AML-193 (cell line): ENCODE measurements at places on chromosomes 4 and X.

DNA sequence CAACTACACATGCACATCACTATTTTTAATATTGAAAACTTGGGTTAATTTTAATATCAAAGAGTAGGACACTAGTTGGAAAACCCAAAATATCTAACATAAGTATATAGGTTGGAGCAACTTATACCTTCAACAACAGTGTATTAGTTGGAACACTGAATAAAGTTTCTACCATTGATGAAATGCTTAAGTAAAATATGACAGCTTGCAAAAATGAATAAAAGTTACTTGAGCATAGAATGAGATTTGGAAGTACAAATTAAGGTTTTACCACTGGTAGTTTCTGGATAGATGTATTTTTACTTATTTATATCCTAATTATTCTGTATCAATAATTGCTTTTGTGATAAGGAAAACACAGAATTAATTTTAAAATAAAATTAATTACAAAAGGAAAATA lies 1079.6 kb downstream of the ADGRL3 start:
- DNase-seq, result no peak

DNA sequence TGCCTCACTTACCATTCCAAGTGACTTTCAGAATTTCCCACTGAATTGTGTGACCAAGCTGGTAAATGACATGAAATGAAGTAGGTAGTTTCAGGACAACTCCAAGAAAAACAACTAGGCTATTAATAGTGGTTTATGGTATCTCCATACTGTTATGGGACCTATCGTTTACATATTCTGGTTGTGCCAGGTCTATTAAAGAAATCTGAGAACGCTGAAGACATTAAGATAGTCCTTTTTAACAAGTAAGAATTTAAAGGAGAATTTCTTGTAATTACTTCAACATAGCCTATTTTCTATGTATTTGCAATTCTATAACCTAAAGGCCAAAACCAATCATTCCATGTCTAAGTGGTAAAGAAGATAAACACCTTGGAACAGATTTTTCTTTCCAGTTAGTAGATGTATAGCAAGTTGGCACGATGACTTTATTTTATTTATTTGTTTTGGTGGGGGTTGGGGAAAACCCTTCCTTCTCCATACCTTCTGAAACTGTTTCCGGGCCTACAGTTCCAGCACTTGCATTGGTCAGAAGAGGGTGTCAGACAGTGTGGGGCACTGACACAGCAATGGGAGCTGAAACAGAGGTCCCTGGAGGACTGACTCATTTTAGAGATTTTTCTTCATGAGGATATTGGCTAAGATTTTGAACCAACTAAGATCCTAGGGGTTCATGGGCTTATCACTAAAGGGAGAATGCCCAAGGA lies 7.6 kb upstream of the DCLK2 start:
- DNase-seq, result no peak

- DNase-seq, result no peak
These were observed 22.4 kb downstream of the FAM53A start for GRCh38 chr4:1661695-1662094.

GRCh38 chr4:48331577-48332330 lies 9.6 kb upstream of the SLAIN2 start:
- DNase-seq, result peak; percentile 26

- no peak for DNase-seq
These were observed 679.4 kb downstream of the PDHA2 start for GRCh38 chr4:96519291-96519690.

DNA sequence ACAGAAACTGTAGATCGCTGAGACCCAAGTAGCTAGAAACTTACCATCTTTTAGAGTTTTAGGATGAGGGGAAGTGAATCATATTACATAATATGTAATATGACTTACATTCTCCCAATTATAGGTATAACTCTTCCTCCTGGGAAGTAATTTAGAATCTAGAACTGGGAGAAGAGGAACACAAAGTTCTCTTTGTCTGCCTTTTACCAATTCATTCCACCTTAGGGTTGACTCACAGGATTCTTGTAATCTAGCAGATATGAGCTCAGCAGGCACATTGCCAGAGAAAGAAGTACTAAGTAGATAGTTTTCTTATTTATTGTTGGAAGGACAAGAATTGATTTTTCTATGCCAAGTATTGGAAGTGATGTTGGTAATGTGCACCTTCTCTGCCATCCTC lies 58.0 kb upstream of the CCSER1 start:
- no peak for DNase-seq

DNA sequence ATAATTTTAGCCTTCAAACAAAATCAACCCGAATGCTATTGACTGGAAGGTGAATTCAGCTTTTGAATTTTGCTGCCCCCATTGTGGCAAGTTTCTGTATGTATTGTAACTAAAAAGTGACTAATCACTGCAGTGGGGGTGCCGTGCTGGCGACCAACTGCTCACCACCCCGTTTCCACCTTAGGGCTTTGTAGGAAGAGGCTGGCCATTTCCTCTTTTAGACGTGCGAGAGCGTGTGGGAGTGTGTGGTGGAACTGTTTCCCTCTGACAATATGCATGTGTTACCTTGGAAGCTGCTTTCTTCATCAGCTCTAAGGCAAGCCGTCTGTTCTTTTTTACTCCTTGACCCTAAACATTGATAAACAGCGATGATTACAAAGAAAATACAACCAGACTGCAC lies 78.8 kb downstream of the SEL1L3 start:
- DNase-seq, result peak; percentile 9

GRCh38 chr4:187632260-187632995 lies 363.1 kb upstream of the ZFP42 start:
- DNase-seq, result no peak

GRCh38 chr4:9906996-9907395 lies 114.3 kb downstream of the SLC2A9 start:
- DNase-seq, result no peak

DNA sequence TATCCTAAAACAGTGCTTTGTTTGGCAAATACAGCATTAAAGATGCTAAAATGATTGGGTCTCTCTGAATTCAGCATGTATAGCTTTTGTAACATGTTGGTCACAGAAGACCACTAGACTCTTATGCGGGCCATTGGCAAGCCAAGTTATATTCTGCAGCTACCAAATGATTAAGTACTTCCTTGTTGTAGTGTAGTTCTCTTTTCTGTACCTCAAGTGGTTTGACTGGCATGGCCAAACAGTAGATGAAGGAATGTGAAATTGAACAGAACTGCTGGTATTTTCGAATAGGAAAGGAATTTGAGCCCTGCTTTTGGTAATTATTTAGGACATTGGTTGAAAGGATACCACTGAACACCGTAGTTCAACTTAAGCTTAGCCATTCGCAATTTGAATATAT lies 193.9 kb upstream of the GPC4 start:
- DNase-seq, result no peak

- no peak for DNase-seq
These were observed 21.1 kb upstream of the RHOXF1 start for GRCh38 chrX:120136840-120137239.

- no peak for DNase-seq
These were observed 30.6 kb upstream of the SCML1 start for GRCh38 chrX:17706676-17707075.

DNA sequence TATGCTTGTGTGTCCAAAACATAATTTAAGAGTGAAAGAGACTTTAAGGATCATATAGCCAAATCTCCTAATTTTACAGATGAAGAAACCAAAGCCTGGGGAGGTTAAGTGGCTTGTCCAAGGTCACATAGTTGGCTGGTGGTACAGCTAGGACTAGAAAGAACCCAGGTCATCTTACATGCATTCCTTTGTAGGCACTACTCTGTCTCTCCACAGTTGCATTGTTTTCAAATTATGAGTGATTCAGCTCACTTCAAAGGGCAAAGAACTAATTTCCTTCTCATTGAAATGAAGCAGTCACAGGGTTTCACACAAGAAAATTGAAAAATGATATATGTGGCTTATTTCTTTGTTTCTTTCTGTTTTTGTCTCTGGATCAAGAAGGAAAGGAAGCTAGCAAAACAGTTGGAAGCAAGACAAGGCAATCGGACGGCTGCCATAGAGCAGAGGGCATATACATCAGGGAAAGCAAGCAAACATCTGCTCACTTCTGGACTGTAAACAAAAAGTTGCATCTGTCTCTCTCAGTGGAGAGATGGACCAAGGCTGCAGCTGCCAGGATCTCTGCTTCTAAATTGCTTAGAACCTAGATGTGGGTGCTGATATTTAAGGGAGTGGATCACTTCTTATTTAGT lies 107.5 kb upstream of the AMOT start:
- DNase-seq, result no peak

GRCh38 chr4:173019664-173020063 lies 148.9 kb upstream of the GALNT7 start:
- DNase-seq, result no peak

GRCh38 chr4:183287677-183288076 lies 32.4 kb downstream of the CLDN22 start:
- no peak for DNase-seq

DNA sequence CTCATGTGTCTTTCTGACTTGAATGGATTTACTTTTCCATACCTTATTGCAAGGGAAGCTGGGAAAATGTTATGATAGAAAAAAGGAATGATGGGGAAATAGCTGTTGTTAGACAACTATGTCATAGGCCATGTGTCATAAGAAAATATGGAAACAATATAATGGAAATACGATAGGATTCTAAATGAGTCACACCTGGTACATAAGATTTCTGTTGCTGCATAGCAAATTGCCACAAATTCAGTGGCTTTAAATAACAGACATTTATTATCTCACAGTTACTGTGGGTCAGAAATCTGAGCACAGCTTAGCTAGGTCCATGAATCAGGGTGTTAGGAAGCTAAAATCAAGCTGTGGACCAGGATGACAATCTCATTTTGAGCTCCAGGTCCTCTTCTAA lies 44.6 kb upstream of the ANKRD50 start:
- DNase-seq, result no peak

DNA sequence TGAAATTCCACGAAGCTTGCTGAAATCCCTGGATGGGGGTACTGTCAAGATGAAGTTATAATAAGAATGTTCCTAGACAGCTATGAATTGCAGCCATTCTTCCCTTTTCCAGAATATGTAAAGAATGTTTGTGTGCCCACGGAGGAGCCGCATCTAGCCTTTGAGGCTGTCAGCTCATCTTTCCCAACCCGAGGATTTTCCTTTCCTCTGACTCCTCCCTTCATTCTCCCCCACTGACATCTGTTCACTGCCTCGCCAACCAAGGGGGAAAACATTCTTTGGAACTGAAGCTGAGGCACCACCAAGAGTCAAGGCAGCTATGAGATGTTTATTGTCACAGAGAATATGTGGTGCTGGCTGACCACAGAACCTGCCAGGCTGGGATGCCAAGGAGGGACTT lies 8.8 kb downstream of the NHSL2 start:
- DNase-seq, result no peak

DNA sequence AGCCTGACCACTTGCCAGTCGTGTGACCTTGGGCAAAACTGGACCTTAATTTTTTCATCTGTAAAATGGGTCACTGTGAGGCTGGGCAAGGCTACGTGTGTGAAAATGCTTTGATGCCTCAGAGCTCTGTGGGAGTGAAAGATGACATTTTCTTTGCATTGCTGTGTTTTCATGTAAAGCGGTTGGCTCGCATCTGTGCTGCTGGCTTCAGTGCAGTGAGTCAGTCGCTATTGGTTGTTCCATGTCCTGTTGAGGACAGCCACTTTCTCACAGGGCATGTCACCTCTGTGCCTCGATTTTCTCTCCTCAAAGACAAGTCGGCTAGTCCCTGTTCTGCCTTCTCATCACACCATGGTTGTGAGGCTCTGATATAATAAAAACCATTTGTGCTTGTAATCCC lies 4.4 kb downstream of the MTMR1 start:
- DNase-seq, result no peak

- DNase-seq, result no peak
These were observed 54.5 kb downstream of the RS1 start for GRCh38 chrX:18617407-18617750.

GRCh38 chr4:8403173-8403753 lies 37.3 kb downstream of the ACOX3 start:
- DNase-seq, result peak; percentile 25

- no peak for DNase-seq
These were observed 112.5 kb downstream of the AFF1 start for GRCh38 chr4:87047281-87047798.

DNA sequence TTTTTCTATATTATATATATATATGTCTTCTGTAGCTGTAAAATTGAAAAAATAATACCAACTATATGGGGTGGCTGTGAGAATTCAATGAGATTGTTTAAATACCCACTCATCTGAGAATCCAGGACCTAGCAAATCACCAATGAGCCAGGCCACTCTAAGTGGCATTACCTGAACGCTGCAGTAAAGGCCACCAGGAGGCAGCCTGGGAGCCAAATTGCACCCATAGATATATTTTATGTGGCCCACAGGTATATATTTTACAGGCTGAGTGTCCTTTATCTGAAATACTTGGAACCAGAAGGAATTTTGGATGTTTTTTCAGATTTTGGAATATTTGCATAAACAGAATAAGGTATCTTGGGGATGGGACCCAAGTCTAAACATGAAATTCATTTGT lies 58.2 kb upstream of the C4orf50 start:
- DNase-seq, result no peak

DNA sequence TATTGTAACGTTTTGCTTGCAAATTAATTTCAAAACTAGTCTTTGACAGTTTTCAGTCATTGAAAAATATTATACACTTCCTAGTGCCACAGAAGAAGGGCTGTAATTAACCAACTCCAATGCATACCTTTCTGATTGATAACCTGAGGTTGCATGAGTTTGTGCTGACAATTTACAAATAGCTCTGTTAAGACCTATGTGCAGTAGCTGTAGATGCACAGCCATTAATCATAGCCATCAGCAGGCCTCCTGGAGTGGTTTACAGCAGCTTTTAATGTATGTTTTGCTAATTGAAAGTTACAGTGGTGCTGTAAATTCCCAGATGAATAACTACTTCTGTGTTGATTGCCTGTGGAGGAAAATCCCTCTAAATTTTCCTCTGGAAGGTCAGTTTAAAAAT lies 758.1 kb downstream of the SH3BGRL start:
- no peak for DNase-seq

- no peak for DNase-seq
These were observed 133.8 kb upstream of the STX18 start for GRCh38 chr4:4675641-4676040.

GRCh38 chr4:57355101-57355665 lies 245.0 kb upstream of the IGFBP7 start:
- DNase-seq, result no peak

- DNase-seq, result no peak
These were observed 205.0 kb upstream of the RPL34 start for GRCh38 chr4:108415389-108415788.

GRCh38 chr4:24770032-24770584 lies 25.3 kb upstream of the SOD3 start:
- no peak for DNase-seq

- no peak for DNase-seq
These were observed 225.5 kb upstream of the JADE1 start for GRCh38 chr4:128583753-128584712.

GRCh38 chr4:13647031-13647430 lies 19.5 kb upstream of the BOD1L1 start:
- no peak for DNase-seq
